Activated CD4-positive, alpha-beta T cell treated with anti-CD3 and anti-CD28 coated beads, Interleukin-2, amount 50 U/mL, for 4 hours (primary cell): ENCODE measurements at places on chromosomes 2 and 18.

- DNase-seq, result no peak
Observed at GRCh38 chr2:95020275-95021022, 5.1 kb upstream of the MAL start.

GRCh38 chr18:52409727-52410126 lies 69.7 kb downstream of the DCC start:
- no peak for DNase-seq

GRCh38 chr2:119960821-119961220 lies 52.1 kb upstream of the EPB41L5 start:
- no peak for DNase-seq

DNA sequence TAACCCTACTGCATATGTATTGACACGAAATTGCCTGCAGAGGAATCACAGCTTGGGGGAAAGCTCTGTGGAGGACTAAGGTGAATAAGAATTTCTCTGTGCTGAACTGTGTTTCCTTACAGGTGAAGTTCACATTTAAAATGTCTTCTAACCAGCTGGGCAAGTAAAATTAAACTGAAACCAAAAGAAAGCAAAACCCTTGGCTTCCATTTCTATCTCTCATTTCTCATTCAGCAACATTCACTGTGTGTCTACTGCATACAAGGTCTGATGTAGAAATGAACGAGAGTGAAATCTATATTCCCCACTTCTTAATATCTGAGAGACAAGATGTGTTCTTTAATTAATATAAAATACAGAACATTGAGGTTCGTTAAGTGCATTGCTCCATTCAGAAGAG lies 397.3 kb downstream of the SOX11 start:
- DNase-seq, result no peak

DNA sequence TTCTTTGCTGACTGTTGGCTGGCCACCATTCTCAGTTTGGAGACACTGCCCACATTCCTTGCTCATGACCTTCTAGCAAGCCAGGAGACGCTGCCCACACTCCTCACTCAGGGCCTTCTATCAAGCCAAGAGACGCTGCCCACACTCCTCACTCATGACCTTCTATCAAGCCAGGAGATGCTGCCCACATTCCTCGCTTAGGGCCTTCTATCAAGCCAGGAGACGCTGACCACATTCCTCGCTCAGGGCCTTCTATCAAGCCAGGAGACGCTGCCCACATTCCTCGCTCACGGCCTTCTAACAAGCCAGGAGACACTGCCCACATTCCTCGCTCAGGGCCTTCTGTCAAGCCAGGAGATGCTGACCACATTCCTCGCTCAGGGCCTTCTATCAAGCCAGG lies 131.3 kb upstream of the CBLN2 start:
- DNase-seq, result no peak

DNA sequence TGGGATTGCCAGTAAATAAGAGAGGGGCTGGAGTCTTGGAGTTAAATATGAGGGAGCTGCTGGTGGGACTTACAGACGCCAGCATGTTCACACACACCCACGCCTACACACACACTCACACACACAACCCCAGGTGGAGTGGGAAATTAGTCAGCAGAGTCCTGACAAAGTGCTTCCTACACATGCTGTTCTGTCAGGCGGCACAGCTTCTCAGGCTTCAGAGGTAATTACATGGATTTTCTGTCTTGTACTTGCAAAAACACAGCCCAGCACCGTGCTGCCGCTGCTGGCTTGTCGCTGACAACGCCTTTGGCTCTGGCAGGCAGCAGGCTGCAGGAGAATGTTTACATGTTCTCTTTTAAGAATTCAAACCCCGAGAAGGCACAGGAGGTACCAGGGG lies 1186.3 kb upstream of the CELF4 start:
- no peak for DNase-seq
